ENCODE measurements at places on chromosomes 16 and 17.

DNA sequence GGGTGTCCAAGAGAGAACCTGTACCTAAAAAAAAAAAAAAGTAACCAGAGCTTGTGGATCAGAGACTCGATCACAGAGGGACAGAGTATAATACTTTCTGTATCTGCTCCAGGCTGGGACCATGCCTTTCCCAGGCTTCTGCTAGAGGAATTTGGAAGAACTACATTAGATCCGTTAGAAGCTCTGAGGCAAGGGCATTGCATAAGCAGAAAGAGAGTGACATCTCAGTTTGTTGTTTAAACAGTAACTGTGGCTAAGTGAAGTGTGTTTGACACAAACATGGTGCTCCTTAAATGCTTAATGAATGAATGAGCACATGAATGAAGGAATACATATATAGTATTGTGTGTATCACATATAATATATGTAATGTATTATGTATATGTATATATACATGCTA, 131.2 kb downstream of the HS3ST3B1 start:
- no peak for DNase-seq

DNA sequence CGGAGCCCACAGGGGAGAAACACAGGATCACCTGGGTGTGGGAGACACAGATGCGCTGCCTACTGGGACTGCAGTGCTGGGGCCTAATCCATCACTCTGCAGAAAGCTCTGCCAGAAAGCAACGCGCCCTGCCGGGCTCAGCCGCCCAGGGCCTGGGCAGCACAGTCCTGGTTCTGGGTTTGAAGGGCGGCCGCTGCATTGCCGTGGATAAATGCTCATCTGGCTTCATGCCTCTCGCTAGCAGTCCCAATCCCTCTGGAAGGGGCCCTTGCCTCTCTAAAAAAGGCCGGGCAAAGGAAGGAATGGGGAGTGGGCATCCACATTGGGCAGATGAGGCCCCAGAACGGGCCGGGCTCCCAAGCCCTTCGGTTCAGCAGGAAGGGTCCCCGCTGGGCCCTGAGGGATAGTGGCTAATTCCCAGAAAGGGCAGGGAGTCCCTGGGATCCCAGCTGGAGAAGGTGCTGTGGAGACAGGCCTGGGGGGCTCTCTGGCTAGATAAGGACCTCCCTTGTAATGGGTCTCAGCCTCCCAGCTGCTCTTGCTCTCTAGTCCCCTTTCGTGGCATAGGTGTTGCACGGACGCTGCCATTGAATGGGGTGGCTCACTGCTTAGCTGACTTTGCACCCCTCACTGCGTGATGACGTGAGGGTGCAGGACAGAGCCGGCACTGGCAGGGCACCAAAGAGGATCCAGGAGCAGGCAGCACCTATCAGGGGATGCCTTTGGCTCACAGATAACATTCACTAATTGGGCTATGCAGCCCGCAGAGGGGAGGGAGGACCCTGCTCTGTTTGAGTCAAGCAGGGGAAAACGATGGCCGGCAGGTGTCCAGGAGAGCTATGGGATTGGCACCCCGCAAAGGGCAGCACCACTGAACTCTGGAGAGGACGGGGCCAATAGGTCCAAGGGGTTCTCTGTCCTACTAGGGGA, 88.6 kb downstream of the PGS1 start:
- DNase-seq = no peak

DNA sequence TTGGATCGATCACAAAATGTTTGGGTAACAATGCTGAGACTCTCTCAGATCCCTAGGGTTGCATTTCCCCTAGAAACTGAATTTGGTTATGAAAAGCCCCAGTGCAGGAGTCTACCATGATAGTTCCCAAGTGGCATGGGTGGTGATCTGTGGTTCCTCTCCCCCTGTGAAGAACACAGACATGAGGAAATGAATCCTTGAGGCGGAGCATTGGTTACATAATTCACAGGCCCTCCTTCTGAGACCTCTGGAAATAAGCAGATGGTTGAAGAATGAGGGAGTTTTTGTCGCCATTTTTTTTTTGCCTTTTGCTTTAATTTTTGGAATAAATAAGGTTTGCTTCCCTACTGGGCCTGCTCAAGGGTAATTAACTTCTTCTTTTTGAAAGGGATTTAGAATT, 597.0 kb upstream of the RBFOX1 start:
- DNase-seq = no peak

DNA sequence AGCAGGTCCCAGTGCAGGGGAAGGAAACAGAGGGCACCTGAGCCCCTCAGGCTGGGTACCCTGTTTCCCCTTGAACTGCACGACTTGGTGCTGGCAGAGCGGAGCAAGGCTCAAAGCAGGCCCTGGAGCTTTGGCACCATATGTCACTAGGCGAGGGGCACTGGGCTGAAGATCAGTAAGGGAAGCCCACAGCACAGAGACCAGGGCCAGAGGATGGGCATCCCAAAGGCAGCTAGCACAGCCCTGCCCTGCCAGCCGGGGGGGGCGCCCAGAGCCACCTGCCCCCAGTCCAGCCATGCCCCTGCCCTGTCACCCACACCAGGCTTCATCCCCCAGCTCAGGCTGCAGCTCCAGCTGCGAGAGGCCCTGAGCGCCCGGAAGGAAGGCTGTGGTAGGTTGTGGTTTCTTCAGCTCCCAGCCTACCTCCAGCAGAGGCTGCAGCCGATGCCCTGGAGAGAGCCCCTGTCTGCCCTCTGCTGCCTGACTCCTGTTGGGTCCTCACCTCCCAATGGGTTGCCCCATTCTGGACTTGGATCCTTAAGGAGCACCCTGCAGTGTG, 10.9 kb downstream of the NHERF1 start:
- DNase-seq = no peak

DNA sequence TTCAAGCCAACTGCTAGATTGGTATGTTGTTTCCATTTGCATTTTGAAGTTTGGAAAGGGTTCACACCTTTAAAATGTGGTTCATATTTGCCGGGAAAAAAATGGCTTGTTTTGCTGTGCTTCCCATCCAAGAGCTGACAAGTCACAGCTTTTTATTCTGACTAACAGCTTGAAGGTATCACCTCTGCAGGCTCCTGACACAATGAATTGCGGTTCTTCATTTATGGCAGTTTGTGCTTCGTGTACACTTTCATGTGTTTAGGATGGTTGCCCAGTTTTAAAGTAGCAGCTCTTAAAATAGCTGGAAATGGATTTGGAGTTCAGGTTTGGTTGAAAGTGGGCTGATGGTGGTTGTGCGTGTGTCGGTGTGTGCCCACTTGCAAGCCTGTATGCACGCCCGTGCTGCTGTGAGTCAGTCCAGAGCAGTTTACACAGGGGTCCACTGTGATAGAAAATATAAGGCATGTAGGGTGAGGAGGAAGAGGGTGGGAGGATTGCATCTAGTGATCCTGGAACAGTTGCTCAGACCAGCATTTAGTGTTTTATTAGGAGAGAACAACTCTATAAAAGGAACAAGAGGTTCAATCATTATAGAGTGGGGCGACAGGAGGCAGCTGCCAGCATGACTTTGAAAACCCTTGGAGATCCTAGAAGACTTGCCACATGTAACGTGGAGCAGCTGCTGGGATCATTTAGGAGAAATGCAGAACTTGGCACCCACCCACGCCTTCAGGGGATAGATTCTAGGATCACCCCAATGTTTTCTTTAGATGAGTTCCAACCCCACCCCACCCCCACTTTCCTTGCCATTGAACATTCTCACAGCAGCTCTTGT, 108.0 kb upstream of the TBX2 start:
- DNase-seq = no peak

DNA sequence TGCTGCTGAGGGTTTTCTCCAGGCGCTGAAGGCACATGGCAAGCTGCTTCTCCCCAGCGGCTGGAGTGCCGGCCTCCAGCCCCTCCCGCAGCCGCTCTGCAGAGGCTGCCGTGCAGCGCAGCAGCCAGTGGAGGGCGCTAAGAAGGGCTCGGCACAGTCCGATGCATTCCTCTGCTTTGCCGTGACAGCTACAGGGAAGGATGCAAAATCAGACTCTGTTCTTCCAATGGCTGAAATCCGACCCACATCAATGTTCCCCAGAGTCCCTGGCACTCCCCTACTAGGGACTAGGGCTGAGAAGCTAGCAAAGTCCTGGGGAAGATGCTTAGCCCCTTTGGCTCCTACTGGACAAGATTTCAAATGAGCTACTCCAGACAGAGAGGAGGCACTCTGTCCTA, 19.0 kb downstream of the MED24 start:
- DNase-seq = no peak

GRCh38 chr17:10871914-10872313, 34.0 kb upstream of the PIRT start:
- DNase-seq = no peak

DNA sequence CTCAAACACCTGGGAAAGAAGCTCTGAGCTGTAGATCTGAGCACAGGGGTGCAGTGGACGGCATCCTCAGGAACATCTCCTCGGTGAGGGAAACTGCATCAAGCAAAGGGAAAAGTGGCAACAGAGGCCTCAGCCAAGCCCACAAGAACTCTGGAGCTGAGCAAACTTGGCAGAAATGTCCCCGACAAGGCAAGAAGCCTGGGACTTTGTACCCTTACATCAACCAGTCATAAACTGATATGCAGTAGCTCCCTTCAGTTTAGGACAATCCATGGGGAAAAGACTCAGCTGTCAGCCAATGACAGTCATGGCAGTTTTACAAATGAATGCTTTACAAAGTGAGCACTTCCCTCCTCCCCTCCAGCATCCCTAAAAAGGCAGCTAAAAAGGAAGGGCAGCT, 210.0 kb upstream of the DYNLRB2 start:
- DNase-seq = no peak

GRCh38 chr16:85033171-85033570, 5.6 kb downstream of the KIAA0513 start:
- DNase-seq = no peak

DNA sequence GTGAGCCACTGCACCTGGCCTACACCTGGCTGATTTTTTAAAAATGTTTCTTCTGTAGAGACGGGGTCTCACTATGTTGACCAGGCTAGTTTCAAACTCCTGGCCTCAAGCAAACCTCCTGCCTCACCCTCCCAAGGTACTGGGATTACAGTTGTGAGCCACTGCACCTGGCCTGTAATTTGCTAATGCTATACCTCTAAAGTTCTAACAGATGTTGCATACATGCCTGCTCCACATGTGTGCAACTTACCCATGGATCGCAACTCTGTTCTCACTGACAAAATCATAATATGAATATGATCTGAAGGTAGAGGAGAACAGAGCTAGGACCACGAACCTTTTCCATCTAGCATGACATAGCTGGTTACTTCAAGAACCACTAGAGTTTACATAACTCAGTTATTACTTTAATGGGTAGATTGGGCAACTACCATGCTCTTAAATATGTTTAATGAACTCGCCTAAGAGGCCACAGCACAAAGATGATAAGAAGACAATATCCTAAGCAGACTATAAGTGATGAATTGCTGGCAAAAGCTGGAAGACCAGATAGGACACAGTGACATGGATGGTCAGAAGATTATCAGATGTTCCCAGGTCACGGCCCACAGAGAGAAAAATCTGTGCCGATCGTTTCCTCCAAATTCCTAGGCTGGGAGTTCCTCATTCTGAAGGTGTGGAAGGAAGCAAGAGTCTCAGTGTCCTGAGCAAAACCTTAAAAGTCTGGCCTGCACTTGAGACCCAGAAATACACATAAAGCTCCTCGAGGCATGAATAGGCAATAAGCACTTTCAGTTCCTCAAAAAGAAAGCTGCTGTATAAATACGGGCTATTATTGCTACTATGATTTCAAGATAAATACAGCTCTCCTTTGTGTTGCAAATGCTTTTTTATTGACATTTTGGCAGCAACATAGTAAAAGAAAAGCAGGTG, 53.6 kb upstream of the ICAM2 start:
- DNase-seq = no peak

DNA sequence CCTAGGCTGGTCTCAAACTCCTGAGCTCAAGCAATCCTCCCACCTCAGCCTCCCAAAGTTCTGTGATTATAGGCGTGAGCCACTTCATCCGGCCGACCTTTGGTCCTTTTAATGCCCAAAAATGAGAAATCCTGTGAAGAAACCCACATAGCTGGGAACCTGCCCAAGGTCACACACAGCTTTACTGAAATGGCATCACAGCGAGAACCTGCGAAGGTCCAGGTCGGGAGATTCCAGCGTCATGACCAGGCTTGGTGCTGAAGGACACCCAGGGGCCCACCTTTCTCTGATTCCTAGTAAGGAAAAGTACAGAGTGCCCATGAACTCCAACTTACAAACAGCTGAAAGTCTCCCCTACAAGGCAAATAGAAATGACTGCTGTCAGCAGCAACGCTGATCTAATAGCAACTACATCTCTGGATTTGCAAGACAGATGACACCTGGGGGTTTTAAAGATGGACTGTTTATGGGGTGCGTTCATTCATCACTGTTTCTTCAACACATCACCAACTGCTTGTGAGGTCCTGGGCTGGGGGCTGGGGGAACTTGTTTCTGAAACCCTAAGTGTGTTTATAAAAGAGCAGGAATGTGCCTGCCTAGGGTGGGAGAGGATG, 24.5 kb upstream of the DNAH17 start:
- DNase-seq = no peak

DNA sequence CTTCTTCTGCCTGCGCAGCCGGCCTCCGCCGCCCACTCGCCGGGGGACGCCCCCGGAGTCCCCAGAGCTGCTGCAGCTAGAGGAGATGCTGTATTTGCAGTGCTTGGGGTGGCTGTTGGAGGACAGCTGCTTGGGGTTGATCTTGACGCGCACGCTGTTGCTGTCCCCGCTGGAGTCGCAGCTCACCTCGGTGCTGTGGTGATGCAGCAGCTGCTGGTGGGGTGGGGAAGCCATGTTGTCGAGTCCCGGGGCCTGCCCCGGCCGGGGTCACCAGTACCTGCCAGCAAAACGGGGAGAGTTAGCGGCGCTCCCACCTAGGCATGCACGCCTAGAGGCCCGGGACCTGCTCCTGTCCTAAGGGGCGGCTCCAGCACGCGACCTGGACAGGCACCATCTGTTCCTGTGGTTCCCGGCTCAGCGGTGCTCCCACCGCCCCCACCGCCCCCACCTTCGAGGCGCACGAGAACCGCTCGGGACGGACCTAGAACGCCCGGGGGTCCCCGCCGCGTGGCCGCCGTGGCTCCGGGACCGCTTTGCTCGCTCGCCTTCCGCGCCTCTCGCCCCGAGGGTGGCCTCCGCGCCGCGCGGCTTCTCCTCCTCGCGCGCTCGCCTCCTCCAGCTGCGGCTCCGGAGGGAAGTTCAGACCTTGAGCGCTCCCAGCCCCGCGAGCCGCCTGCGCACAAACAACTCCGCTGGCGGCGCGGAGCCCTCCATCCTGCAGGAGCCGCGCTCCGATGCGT, 863 bp downstream of the ADCY9 start:
- DNase-seq = peak; percentile 25

DNA sequence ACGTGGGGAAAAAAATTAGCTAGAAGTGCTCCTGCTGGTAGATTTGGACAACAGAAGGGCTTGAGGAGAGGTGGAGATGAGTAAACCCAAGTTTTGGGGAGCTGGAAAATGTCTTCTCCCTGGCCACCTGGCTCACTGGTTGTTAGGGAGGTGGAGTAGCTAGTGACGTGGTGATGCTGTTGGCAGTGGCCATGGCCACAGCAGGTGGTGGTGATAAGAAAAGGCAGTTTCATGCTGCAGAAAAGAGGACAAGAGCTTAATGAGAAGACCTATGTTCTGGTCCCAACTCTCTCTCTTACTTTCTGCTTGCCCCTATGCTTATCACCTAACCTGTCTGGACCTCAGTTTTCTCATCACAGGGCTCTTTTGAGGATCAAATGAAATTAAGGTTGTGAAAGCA, 223.5 kb upstream of the N4BP1 start:
- no peak for DNase-seq

Data from fibroblast of skin of left biceps (primary cell).